ENCODE measurements at places on chromosomes 1 and 21.

DNA sequence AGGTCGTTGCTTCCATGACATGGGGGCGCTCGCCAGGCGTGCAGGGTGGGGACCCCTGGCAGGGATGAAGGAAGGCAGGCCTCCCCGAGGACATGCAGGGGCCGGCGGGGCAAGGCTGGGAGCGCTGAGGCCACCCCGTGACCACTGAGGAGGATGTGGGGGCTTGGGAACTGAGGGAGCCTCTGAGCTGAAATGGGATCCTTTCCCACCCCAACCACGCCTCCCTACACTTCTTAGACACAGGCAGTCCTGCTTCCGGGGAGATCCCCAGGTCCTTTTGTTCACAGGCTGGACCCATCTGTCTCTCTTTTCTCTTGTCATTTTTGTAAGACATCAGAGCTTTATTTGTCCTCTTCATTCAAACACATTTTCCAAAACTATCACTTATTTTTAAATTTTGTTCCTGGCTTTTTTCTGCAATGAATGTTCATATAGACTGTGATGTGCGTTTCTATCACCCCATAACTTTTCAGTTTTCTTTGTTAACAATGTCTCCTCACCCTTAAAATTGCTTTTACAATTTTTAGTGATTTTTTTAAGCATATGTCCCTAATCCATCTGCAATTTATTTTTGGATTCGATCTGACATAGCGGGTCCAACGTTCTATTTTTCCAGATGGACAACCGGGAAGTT lies 156.7 kb upstream of the BACE2 start:
- no peak for DNase-seq

DNA sequence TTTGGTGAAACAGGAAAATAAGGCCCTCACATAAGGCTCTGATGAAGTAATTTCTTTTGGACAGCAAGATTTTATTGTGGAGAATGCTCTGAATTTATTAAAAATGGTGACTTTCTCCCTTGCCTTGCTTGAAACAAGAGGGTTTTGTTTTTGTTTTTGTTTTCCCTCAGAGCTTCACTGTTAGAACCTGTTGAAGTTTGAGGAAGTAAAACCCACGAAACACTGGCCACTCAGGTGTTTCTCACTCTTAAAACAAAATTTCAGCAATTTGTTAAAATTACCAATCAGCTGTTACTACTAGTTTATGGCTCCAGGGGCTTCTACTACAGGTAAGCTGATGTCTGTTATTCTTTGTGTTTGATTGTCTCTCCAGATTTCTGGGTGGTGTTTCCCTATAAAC lies 112.6 kb upstream of the B3GALT2 start:
- no peak for DNase-seq

DNA sequence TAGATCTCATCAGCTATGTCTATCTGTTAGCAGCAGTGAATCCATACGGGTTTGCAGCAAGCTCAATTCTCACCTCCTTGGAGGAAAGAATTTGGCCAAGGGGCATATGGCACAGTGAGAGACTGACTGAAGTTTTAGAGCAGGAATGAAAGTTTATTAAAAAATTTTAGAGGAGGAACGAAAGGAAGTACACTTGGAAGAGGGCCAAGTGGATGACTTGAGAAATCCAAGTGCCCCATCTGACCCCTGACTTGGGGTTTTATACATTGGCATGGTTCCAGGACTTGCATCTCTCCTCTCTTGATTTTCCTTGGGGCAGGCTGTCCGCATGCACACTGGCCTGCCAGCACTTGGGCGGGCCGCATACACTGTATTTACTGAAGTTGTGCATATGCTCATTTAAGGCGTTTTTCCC lies 9.2 kb upstream of the OSBPL9 start:
- no peak for DNase-seq

GRCh38 chr1:43618521-43619313 lies 31.2 kb upstream of the KDM4A start:
- DNase-seq = no peak

- no peak for DNase-seq
Observed at GRCh38 chr1:181545395-181545794, 62.1 kb downstream of the CACNA1E start.

- no peak for DNase-seq
Observed at GRCh38 chr1:228156515-228156881, 6.8 kb downstream of the GJC2 start.

DNA sequence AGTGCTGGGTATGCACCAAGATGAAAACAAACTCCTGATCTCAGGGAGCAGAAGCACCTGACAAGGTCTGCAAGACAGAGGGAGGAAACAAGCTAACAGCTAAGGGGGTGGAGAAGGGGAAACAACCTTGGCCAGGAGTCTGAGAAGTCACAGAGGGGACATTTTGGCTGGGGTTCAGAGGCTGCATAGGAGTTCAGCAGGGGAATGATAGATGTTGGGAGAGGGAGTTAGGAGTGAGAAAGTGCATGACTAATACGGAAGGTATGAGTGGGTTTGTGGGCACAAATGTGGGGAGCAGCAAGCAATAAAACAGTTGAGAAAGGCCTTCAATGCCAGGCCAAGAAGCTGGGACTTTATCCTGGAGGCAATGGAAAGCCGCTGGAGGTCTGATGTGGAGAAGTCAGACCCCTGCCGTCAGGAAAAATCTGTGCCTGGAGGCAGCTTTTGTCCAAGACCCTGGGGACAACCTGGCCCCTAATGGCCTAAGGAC lies 16.4 kb downstream of the EPHA2 start:
- DNase-seq = no peak

- DNase-seq = no peak
Observed at GRCh38 chr1:88801575-88802208, 89.7 kb downstream of the GTF2B start.
